Vagina (tissue), 2 donors: ENCODE measurements at places on chromosomes 12 and 14. TPM values are rescaled to one million over a fixed set of nuclear protein-coding genes. Genes with fewer than 3 reads are reported as not detected.

Gene LRRC10
- not detected for total RNA-seq

DNA sequence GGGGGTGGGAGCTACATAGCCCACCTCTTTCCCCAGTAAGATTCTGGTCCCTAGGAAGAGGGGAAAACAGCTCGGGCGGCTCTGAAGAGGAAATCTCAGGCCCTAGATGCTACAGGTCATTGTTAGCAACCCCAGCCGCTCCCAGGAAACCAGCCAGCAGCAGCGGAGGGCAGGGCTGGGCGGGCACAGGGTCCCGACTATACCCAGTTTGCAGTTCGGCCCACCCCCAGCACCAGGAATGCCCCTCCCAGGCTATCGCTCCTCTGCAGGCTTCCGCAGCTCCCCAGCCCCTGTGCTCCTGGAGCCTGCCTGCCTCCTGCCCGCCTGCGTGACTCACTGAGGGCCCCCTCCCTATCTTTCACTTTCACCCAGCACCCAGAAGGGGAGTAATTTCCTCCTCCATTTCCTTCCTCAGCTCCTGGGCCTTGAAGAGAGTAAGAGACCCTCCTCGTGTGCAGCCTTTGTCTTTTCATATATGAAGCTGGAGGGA lies 27.2 kb upstream of the PNMA1 start:
- no peak for DNase-seq
- H3K36me3 ChIP-seq: peaks cover 30% of the 10 kb centered on the region
- H3K4me3 ChIP-seq: peak overlapping the region; percentile 36
- H3K27ac ChIP-seq: peak overlapping the region; percentile 93

Gene ANKRD33
- total RNA-seq: not detected

DNA sequence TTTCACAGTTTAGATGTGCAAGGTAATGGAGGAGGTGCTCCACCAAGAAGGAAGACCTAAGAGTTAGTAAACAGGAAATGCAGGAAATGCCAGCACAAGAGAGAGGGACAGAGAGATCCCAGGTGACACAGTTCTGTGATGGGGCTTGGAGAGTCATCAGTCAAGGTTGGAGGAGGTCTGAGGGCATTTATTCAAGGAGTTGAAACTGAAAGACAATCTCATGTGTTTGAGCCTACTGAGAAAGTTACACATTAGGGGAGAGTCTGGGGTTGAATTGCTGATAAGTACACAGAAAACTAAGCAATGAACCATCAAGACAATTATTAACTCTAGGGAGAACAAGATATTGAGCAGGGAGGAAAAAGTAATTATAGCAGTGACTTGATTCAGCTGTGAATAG lies 138.5 kb downstream of the ANO6 start:
- no peak overlapping the region for H3K27ac ChIP-seq
- H3K4me3 ChIP-seq: no peak overlapping the region
- peaks cover 12% of the 10 kb centered on the region for H3K36me3 ChIP-seq
- DNase-seq: no peak
- H3K4me1 ChIP-seq: peaks cover 18% of the 10 kb centered on the region

DNA sequence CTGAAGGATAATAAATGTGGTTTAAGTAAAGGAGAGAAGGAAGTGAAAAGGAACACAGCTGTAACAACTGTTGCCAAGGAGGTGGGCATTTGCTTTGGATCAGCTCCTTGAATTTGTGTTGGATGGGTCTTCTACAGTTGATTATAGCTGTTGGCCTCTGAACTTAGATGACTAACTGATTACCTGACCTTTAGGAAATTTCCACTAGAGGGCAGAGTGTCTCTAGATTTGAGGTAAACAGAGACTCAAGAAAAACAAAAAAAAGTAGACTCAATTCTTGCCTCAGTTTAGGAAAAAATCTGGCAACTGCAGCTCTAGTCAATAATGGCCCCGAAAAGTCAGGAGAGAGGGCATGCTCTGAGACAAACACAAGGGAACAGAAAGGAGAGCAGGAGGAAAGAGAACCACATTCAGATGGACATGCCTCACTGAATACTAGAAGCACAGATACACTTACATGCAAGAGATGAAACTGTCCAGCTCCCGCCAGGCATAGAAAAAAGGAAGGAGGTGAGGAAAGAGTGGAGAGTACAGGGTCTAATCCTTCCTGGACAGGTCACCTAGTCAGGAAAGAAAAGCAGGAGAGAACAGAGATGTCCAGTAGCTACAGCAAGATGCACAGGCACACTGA lies 20.6 kb downstream of the COX14 start:
- no peak for DNase-seq
- H3K27me3 ChIP-seq: no peaks in the 10 kb centered on the region
- H3K4me1 ChIP-seq: no peaks in the 10 kb centered on the region
- no peak overlapping the region for H3K4me3 ChIP-seq
- no peaks in the 10 kb centered on the region for H3K36me3 ChIP-seq

- H3K36me3 ChIP-seq: no peaks in the 10 kb centered on the region
- no peak overlapping the region for H3K27ac ChIP-seq
- H3K4me3 ChIP-seq: no peak overlapping the region
- H3K27me3 ChIP-seq: no peaks in the 10 kb centered on the region
- DNase-seq: no peak
- no peaks in the 10 kb centered on the region for H3K4me1 ChIP-seq
Measured at GRCh38 chr14:96987086-96987474, 189.9 kb downstream of the VRK1 start.

DNA sequence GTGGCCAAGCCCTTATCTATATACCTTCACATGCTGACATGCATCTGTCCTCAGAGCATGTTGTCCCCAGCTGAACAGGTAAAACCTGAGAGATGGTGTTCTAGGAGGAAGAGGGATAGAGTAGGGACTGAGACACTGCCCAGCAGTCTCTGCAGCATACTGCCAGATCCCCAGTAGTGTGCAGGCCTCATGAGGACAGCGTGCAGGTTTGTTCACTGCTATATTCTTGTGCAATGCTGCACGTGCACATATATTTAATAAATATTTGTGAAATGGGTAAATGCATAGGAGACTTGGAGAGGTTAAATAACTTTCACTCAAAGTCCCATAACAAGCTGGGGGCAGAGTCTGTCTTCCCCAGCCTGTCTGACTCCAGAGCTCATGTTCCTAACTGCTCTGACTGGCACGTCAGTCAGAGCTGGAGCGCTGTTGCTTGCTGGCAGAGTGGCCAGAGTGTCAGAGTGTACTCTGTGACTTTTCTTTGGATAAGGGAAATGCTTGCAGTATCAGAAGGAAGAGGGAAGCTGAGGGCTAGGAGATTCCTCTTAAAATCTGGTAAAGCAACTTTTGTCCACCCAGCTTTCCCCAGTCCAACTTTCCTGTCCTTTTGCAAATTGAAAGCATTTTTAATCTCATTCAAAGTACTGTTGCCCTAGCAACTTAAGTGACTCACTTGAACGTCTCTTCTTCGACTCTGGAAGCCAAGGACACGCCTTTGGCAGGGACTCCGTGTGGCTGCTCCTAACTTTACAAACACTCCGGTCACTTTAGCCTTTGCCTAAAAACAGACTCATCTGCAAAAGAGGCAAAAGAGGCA lies 14.9 kb upstream of the POLR3B start:
- H3K4me3 ChIP-seq: peak overlapping the region; percentile 9
- peaks cover 40% of the 10 kb centered on the region for H3K4me1 ChIP-seq
- H3K36me3 ChIP-seq: no peaks in the 10 kb centered on the region
- no peak for DNase-seq
- H3K27ac ChIP-seq: peak overlapping the region; percentile 73

- no peaks in the 10 kb centered on the region for H3K4me1 ChIP-seq
- no peaks in the 10 kb centered on the region for H3K27me3 ChIP-seq
- no peak overlapping the region for H3K27ac ChIP-seq
- H3K4me3 ChIP-seq: no peak overlapping the region
- no peak for DNase-seq
Measured at GRCh38 chr12:14193639-14194038, 171.8 kb upstream of the ATF7IP start.

DNA sequence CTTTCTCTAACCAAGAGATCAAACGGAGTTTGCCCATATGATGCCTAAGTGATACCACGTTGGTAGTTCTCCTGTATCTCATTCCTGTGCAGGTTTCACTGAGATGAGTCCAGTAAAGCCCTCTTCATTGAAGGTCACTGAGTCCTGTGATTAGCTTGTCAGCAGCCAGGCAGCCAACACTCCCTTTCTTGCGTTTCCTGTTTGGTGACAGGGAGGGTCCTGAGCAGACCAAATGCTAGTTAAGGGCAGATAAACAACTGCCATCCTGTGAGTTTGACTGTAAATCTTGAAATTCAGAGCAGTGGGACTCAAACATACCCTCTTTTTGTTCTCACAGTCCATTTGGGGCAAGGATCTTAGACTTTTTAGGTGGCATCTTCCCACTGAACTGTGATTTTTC lies 39.4 kb downstream of the ZNF641 start:
- H3K27ac ChIP-seq: no peak overlapping the region
- H3K4me3 ChIP-seq: no peak overlapping the region
- H3K36me3 ChIP-seq: no peaks in the 10 kb centered on the region
- no peaks in the 10 kb centered on the region for H3K4me1 ChIP-seq
- no peak for DNase-seq

Gene MEG3
- total RNA-seq: 126 TPM

Gene GPX2
- total RNA-seq: 77.3 TPM

Gene TAS2R13
- 7.1 TPM for total RNA-seq

DNA sequence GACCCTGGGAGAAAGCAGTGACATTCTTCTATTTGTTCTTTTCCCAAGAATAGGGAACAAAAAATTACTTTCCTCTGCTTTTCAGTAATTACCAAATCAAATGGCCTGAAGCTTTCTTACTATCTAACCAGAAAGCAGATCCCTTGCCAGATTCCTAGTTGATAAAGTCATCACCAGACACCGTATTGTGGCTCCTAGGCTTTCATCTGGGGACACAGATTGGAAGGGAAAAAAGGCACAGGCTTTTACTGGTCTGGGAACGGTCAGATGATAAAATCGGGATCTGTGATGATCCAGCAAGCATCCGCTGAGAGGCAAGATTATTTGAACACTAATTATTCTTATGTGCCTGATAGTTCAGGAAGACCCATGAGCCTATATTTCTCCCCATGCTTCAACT lies 79.1 kb upstream of the BCL2L14 start:
- no peak for DNase-seq
- no peaks in the 10 kb centered on the region for H3K36me3 ChIP-seq
- no peak overlapping the region for H3K27ac ChIP-seq
- no peaks in the 10 kb centered on the region for H3K4me1 ChIP-seq

Gene GPD1
- total RNA-seq: 65.3 TPM

GRCh38 chr14:50049093-50049492 lies 67.3 kb downstream of the VCPKMT start:
- H3K4me1 ChIP-seq: peaks cover 19% of the 10 kb centered on the region
- H3K36me3 ChIP-seq: no peaks in the 10 kb centered on the region
- H3K27me3 ChIP-seq: no peaks in the 10 kb centered on the region
- no peak overlapping the region for H3K27ac ChIP-seq
- no peak overlapping the region for H3K4me3 ChIP-seq
- no peak for DNase-seq

GRCh38 chr12:130775953-130776856 lies 60.1 kb upstream of the RIMBP2 start:
- no peaks in the 10 kb centered on the region for H3K36me3 ChIP-seq
- no peak overlapping the region for H3K27ac ChIP-seq
- H3K4me1 ChIP-seq: peaks cover 15% of the 10 kb centered on the region
- H3K4me3 ChIP-seq: peak overlapping the region; percentile 25
- no peak for DNase-seq
